ENCODE measurements at places on chromosomes 6 and 20. TPM values are rescaled to one million over a fixed set of nuclear protein-coding genes. Genes with fewer than 3 reads are reported as not detected.

The ZNF318 gene
- total RNA-seq, result 3.1 TPM

The SNRPB2 gene
- total RNA-seq, result 46.7 TPM

The OLIG3 gene
- total RNA-seq, result not detected

The TRAPPC3L gene
- not detected for total RNA-seq

The KCNQ2 gene
- total RNA-seq, result not detected

The PRICKLE4 gene
- not detected for total RNA-seq

The LY6G5C gene
- total RNA-seq, result not detected

The RAMACL gene
- 0.72 TPM for total RNA-seq

The SCUBE3 gene
- total RNA-seq, result under 0.01 TPM

The BMP2 gene
- total RNA-seq, result 12.6 TPM

The E2F1 gene
- total RNA-seq, result 0.43 TPM

The CNR1 gene
- total RNA-seq, result 0.72 TPM

The HLA-A gene
- 697 TPM for total RNA-seq

The CTCFL gene
- total RNA-seq, result not detected

The APOBEC2 gene
- not detected for total RNA-seq

The VTA1 gene
- total RNA-seq, result 48.4 TPM

The EBF4 gene
- 1.2 TPM for total RNA-seq

The SLC17A3 gene
- not detected for total RNA-seq

The PCK1 gene
- not detected for total RNA-seq

The SLC26A8 gene
- not detected for total RNA-seq

The FAXC gene
- total RNA-seq, result 3.6 TPM
